ENCODE measurements at places on chromosomes 12 and 14.

GRCh38 chr12:873954-874353 lies 75.5 kb downstream of the RAD52 start:
- DNase-seq, result peak; percentile 24

- DNase-seq, result peak; percentile 47
These were observed 17.4 kb downstream of the SDSL start for GRCh38 chr12:113439606-113440030.

DNA sequence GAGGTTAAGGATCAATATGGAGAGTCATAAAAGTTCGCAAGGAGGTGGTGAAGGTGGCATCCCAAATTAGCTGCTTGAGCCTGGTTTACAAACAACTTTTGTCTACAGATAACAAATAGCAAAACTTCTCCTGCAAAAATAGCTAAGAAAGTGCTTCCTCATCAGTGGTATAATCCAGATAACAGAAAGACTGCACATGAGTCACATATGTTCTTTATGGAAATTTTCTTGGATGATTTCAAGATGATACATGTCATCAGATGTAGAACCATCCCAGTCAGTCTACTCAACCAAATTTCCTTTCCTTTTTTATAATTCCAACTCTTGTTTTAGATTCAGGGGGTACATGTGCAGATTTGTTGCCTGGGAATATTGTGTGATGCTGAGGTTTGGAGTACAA lies 133.0 kb downstream of the BTG1 start:
- DNase-seq, result no peak

GRCh38 chr12:124939079-124939420 lies 24.6 kb upstream of the UBC start:
- peak; percentile 91 for DNase-seq

DNA sequence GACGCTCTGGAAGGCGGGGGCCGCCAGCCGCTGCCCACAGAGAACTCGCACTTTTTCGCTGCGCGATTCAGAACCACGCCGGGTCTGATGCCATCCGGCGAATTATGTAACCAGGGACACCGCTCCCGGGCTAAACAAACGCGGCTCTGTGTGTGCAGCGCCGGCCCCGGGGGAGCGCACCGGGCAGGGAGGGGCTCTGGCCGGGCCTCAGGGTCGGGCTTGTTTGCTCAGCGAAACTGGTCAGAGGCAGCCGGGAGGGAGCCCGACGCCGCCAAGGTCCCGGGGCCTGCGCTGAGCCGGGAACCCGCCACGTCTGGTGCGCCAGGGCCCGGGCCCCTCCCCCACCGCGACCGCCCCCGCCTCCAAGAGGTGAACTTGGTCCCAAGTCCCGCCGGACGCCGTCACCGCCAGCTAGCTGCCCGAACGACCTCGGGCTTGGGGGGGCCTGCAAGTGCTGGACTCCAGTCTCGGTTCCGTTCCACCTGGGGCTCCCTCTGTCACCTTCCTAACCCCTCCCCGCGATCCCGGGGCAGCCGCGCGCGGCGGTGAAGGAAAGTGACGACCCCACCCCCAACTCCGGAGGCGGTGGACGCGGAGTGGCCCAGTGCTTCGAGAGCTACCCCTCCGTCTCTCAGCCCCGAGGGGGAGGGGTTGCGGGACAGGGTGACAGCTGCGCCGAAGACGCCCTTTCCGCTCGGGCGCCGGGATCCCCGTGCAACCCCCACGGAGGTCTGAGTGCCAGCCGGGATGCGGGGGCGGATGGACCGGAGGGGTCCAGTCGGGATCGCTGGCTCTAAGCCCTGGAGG lies 848 bp downstream of the CTDSP2 start:
- DNase-seq, result peak; percentile 59

GRCh38 chr12:59677857-59678256 lies 82.0 kb downstream of the SLC16A7 start:
- DNase-seq, result no peak

DNA sequence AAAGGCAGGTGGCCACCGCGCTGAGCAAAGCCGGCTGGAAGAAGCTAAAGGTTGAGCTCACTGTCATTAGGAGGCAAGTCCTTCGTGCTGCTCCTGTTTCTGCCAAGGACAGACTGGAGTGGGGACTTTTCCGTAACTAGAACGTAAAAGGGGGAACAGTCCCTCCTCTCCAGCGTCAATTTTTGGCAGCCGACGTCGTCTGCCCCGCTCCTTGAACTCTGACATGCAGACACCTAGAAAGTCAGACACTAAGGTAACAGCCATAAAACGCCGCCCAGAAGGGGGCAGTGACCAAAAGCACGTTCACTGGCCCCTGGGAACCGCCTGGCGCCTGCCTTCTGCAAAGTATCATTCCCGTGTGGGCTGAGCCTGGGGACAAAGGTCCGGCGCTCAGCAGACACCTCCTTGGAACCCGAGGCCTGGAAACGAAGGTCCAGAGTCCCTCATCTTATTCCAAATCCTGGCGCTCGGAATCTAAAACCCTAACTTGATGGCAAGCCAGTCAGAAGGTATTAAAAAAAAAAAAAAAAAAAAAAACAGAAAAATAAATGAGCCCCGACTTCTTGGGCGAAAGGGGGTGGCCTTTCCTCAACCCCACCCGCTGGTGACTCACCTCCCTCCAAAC lies 1.1 kb upstream of the LRP1 start:
- peak; percentile 63 for DNase-seq

- DNase-seq, result no peak
These were observed 10.8 kb downstream of the ITPK1 start for GRCh38 chr14:93104961-93105360.

GRCh38 chr12:29255042-29255441 lies 106.0 kb downstream of the FAR2 start:
- DNase-seq, result no peak

GRCh38 chr12:131204416-131205274 lies 250.9 kb downstream of the ADGRD1 start:
- DNase-seq, result no peak

Data from EH (cell line).